Fibroblast of the conjunctiva (primary cell): ENCODE measurements at places on chromosomes 5 and 9.

- DNase-seq = no peak
Observed at GRCh38 chr5:69032009-69032408, 61.8 kb upstream of the SLC30A5 start.

GRCh38 chr9:129756191-129756590 is 3.3 kb upstream of the PTGES start:
- DNase-seq = no peak

DNA sequence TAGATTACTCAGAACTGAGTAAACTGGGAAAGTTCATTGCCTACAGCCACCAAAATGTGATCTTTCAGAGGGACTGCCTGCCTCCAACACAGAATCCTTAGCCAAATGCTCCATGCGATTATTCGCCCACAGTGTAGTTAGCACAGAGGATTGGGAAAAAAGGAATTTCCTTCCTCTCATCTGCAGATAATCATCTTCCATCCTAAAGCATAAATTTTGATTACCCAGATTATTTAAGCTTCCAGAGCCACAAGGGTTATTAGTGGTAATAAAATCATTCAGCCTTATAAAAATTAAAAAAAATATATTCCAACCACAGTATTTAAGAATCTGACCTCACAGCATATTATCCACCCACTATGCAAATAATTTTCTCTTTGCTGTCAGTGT is 285.3 kb upstream of the GRAMD2B start:
- DNase-seq = no peak

- DNase-seq = no peak
Observed at GRCh38 chr5:174991847-174992246, 267.5 kb downstream of the MSX2 start.

DNA sequence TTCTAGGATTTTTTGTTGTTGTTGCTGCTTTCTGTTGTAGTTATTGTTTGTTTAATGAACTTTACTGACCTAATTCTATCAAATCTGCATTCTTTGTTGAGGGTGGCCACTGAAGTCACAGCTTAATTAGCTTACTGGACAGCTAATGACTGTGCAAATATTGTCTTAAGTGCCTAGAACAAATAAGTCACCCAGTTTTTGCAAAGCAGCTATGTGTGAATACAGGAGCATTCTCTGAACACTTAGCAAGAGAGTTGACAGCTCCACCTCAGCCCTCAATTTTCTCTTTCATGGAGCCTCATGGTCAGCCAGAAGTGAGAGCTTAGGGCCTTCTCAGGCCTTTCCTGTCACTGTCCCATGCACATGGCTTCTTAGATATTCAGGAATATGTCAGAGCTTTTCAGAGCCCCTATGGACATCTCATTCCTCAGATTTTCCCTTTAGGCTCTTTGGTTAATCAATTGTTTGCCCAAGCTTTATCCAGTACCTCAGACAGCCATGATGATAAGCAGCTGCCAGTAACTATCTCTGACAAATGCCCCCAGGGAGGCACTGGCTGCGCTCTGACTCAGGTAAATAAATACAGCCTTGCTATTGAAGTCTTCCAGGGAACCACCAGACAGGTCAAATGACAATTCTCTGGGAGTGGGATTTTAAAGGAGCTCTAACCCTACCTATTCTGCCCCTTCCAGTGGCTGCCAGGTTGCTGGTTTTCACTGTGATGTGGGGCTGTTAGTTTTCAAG is 241.4 kb upstream of the IL12B start:
- no peak for DNase-seq
